ENCODE measurements at places on chromosomes 7 and 10.

GRCh38 chr10:72612203-72612826, 13.6 kb downstream of the MICU1 start:
- DNase-seq = no peak

DNA sequence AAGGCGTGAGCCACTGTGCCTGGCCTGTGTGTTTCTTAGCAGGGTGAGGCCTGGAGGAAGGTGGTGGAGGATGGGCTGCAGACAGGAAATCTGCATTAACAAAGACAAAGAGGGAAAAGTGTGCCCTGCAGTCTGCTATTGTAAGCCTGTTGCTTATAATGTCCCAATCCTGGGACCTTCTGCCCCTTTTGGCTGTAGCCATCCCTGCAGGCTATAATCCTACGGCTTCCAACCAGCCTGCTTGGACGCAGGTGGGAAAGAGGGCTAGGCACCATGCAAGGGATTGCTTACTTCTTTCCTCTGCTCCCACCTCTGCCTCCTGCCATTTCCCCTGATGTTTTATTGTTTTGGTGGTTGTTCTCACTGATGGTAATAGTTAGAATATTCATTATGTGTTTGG, 434.3 kb downstream of the PLXNA4 start:
- DNase-seq = no peak

- no peak for DNase-seq
These were observed 38.2 kb upstream of the PFKFB3 start for GRCh38 chr10:6164271-6165095.

- DNase-seq = no peak
These were observed 52.2 kb downstream of the STEAP1B start for GRCh38 chr7:22447762-22448161.

DNA sequence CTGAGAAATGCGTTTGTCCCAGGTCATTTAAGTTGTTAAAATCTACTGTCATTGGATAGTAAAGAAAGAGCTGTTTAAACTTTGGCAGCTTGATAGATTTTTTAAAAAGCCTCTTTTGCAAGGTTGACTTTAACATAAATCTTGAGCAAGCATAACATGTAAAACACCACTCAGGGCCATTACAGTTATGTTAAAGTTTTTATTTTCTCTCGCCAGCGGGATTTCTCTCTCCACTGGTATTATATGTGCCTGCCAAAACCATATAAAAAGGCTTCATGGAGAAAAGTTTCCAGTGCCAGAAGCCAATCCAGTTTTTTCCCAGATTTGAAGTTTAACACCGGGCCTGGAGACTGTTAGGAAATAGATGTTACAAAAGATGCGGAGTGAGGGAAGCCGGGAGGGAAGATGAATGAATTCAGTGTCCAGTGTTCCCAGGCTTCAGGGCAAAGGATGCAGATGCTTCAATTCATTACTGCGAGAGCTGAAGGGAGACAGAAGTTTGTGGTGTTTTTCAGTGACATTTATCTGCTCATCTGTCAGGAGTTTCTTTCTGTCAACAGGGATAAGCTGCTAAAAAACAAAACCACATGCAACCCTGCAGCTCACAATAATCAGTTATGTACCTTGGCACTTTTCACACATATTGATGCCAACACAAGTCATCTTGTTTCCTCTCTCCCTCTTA, 155.5 kb downstream of the SPAG6 start:
- DNase-seq = no peak

DNA sequence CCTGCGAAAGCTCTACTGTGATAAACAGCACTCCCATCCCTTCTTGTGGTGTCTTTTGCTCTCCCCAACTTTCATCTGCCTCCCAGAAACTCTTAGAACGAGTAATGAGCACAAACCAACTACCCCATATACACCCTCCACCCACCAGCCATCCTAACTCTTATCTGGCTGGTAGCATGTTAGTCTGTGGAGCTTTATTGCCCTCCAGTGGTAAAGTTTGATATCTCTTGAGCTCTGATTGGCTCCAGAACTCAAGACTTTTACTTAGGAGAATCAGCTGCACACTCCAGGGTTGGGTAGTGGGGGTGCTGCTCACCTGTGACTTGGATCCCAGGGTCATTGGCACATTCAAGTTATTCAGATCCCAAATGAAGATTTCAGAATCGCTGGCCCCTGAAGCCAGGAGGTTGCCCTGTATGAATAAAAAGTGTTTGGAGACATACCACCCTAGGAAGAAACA, 10.9 kb downstream of the SEC31B start:
- no peak for DNase-seq

GRCh38 chr10:101014230-101014884, 14.7 kb downstream of the LZTS2 start:
- peak; percentile 62 for DNase-seq

- DNase-seq = no peak
These were observed 17.6 kb downstream of the DNAJB12 start for GRCh38 chr10:72337039-72337629.

DNA sequence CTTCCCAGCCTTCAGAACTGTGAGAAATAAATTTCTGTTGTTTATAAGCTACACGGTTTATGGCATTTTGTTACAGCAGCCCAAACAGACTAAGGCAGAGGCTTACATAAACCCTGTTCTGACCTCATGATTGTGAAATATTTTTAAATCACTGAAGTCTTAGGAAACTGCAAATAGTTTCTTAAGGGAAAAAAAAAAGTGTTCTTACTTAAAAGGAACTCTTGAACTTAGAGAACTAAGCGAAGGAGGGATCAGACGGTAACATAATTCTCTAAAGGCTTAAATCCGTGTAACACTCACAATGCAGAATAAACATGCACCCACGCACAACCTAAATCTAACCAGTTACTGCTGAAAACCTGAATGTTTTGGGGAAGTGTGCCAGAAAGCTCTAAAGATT, 749.1 kb upstream of the LRRTM3 start:
- no peak for DNase-seq

- DNase-seq = no peak
These were observed 19.2 kb upstream of the GRID1 start for GRCh38 chr10:86385806-86386205.

GRCh38 chr10:77111611-77112550, 525.7 kb downstream of the KCNMA1 start:
- no peak for DNase-seq

DNA sequence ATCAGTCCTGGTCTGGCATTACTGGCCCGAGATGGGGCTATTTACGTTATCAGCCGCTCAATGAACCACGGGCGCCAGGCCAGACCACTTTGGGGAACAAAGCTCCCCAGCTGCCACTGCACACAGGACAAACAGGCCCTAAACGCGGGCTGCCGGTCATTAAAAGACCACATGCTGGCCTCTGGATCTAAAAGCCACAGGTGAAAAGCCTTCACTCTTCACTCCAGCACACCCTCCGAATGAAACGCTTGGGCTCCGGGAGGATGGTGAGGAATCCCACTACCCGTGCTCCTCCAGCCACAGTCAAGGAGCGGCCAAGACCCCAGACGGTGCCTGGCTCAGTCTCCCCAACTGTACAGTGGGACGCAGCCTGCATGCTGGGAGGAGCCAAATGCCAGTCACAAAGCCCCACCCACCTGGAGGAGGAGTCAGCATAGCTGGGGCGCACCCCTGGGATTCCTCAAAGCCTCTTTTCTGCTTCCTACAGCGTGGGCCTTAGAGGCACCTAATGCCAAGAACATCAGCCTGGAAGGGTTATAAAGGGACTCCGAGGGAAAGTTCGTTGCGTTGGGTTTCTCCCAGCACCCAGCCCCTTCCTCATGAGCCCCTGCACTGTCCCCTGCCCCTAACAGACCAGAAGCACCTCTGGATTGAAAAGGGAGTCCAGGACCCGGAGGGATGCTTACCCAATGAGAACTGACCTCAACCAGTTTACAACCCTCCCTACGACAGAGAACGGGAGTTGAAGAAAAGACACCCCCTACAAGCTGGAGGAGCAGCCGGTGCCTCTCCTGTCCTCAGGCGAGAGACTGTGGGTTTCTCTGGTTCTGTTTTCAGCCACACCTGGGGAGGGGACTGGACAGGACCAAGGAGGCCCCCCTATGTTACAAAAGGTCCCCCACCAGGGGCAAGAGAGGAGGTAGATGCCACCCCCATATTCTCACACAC, 4.7 kb downstream of the PDGFA start:
- no peak for DNase-seq

DNA sequence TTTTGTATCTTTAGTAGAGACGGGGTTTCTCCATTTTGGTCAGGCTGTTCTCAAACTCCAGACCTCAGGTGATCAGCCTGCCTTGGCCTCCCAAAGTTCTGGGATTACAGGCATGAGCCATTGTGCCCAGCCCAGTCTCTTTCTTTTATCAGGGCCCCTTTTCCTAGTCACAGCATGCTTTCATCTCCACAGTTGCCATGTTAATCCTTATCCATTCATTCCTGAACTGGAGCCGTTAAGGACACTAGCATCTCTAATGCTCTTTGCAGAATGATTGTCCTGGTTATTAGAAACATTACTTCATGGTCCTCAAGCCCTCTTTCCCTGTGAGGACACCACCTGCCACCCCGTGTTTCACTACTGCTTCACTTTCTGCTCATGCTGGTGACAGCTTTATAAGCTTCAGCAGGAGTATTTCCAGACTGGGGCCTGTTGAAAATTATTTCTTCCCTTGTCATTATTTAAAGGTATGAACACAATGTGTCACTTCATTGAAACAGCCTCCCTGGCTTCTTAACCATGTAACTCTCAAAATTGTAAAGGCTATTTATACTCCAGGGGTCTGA, 313.9 kb downstream of the BMPER start:
- no peak for DNase-seq

- DNase-seq = no peak
These were observed 26.2 kb upstream of the CCSER2 start for GRCh38 chr10:84302223-84302622.

DNA sequence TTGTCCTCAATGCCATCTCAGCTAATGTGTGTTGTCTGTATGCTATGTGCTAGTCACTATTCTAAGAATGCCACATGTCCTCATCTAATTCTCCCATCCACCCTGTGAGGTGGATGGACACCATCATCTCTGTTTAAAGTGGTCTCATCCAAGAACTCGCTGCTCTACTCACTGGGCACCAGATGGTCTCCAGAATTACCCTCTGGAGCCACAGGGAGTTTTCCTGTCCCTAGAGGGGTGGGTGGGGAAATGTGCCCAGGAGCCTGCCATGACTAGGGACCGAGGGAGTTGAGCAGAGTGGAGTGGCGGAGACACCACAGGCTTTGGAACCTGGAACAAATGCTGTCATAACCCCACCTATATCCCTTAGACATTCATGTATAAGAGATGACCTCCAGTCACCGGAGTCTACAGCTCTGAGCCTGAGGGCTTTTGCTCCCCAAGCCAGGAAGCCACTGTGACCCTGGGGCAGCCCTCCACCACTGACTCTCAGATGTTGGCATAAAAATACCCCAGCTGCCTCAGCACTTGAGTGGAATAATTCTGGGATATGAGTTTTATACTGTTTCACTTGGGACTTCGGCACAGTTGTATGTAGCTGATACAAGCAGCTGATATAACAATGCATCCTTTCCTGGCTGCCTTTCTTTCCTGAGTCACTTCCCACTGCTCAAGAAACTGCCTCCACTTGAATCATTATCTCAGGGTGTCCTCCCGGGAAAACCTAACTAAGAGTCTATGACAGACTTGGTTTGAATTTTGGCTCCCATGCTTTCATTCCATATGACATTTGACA, 61.5 kb upstream of the RAPGEF5 start:
- no peak for DNase-seq

DNA sequence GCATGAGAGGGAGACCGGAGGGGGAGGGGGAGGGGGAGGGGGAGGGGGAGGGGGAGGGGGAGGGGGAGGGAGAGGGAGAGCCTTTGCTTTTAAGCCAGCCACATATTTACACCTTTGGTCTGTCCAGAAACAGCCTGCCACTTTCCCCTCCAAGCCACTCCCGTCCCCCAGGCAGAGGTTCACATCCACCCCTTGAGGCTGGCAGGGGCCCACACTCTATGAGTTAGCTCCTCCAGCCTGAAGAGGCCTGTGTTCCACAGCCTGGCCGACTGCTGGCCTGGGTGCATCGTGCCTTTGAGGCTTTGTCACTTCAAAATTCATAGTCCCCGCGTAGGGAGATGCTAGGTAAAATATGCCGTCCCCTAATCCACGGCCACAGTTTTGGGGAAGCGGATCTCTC, 16.5 kb downstream of the ADAMTS14 start:
- DNase-seq = no peak

DNA sequence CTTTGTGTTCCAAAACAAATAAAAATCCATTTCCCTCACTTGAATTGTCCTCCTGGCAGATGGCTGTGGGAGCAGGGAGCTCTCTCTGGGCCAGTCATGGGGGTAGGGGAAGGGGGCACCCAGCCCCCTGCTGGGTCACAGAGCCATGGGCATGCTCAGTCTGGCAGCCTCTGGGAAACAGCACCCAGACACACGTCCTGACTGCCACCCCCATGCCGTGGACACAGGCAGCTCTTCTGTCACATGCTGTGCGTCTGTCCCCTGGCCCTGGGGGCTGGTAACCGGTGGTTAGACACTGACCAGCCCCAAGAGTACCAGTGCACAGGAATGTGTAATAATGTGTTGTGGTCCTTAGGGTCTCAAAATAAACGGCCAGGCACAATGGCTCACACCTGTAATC, 47.0 kb downstream of the RASGEF1A start:
- no peak for DNase-seq

DNA sequence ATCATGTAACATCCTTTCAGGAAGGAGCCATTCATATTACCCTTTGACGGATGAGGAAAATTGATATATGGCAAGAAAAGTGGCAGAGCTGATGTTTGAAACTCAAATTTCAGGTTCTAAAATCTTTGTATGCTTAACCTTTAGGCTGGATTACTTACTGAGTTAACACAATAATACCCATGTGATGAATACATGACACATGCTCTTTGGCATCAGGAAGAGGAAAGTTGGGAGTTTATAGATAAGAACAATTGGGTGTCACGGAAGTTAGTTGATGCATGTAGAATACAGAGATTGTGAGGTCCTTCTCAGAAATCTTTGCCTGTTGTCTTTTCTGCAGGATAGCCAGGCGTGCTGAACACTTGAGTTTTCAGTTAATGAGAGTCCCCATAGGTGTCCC, 572.1 kb upstream of the POM121L12 start:
- DNase-seq = no peak

- no peak for DNase-seq
These were observed 30.9 kb downstream of the CALML5 start for GRCh38 chr10:5468262-5469106.
